Pancreas (tissue), 10 donors: ENCODE measurements at places on chromosomes 4 and X. TPM values are rescaled to one million over a fixed set of nuclear protein-coding genes. Genes with fewer than 3 reads are reported as not detected.

- DNase-seq = no peak
Measured at GRCh38 chr4:6719611-6720179, 3.7 kb downstream of the BLOC1S4 start.

DCAF4L1 gene
- 0.06 TPM for total RNA-seq

PCDH7 gene
- total RNA-seq = 0.28 TPM

NEIL3 gene
- total RNA-seq = 0.09 TPM

- DNase-seq = no peak
Measured at GRCh38 chr4:62661821-62662220, 1461.7 kb downstream of the ADGRL3 start.

DNA sequence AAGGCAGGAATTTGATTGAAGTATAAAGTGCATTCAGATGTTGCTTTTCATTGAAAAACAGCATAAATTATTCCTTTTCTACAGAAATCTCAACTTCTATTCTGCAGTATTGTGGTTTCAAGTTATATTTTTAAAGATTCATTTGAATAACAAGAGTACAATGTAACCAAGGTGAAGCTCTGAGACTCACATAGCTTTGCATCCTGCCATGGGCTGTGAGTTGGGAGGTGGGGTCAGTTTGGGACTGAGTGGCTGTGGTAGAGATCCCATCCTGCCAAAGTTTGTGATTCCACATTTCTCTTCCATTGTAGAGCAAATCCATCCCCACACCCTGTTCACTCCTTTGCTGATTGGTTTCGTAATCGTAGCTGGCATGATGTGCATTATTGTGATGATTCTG, 69.2 kb downstream of the KIT start:
- no peak for DNase-seq

CSN1S1 gene
- total RNA-seq = 3.4 TPM

DNA sequence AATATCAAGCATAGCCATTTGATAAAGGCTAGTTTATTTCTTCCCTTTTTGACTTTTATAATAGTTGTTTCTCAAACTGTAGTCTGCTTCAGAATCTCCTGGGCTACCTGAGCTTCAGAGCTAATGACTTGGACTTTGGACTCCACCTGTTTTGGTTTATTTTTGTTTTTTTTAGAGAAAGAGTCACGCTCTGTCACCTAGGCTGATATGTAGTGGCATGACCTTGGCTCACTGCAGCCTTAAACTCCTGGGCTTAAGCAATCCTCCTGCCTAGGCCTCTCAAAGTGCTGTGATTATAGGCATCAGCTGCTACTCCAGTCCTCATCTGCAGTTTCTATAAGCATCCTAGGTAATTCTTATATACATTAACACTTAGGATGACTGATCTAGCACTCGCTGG, 90.5 kb downstream of the DDIT4L start:
- no peak for DNase-seq
